ENCODE measurements at places on chromosomes 12 and 14.

GRCh38 chr12:66964629-66965028, 285.8 kb upstream of the GRIP1 start:
- peak; percentile 73 for DNase-seq

DNA sequence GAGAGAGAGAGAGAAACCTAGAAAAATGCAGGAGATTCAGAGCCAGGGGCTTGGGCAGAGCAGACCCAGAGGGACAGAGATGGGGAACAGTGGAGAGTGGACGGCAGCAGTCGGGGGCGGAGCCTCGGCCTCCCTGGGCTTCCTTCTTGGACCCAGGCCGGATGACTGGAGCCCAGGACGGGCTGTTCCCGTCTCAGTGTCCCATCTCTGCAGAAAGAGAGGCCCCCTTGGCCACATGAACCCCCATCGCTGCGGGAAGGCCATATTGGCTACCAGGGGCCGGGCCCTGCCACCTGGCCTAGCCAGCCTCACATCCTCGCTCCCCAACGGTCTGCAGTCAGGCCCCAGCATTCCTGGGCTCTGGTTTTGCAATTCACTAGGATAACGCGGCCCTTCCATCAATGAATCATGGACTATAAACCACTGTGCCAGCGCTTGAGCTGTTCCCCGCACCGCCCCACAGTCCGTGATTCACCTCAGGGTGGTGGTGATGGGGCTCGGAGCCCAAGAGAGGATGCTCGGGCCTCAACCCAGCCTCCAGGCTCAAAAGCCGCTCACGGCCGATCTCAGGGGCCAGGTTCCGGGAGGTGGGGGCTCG, 116.5 kb downstream of the RFLNA start:
- DNase-seq: no peak

DNA sequence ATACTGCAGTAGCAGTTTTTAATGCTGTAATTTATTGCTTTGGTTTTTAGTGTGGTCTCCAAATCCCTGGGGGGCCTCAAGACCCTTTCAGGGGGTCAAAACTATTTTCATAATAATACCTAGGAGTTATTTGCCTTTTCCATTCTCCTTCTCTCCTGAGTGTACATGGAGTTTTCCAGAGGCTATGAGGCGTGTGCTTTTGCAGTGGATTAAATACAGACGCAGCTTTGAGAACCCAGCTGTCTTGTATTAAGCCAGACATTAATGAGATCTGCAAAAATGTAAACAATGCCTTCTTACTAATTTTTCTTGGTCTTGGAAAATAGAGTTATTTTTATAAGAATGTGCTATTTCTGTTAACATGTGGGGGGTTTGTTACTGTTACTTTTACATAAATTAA, 68.6 kb downstream of the SLC25A47 start:
- no peak for DNase-seq

DNA sequence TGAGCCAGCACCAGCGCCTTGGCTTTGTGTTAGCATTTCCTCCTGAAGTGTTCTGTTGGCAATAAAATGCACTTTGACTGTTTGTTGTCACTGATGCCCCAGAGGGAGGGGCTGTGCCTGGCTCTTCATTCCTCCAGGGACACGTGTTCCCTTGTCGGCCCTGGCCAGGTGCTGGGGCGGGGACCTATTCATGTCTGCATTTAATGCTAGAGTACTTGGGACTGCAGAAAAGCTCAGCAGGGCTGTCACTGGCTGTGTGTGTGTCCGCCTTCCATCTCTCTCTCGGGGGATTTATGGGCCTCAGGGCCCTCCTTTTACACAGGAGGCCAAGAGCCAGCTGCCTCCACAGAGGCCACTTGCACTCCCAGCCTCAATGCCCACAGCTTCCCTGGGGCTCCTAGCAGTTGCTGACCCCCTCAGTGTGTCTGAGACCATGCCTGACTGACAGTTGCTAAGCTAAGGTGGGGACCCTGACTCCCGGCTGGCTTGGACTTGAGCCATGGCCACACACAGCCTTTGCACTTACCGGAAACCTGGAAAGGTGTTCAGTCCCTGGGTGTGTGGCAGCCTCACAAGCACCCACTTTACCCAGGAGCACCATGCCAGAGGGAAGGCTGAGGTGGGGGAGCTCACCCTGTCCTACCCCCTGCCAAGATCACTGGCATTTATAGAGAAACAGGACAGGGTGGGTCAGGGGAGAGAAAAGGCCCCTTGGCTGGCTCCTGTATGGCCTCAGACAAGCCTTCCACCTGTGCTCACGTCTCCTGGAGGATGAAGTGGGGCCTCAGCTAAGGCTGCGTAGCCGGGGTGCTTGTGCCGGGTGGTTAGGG, 27.8 kb downstream of the HIP1R start:
- DNase-seq: no peak

GRCh38 chr14:22221508-22221907, 367.5 kb downstream of the DAD1 start:
- peak; percentile 32 for DNase-seq

- DNase-seq: no peak
Observed at GRCh38 chr12:117044790-117045159, 54.4 kb downstream of the TESC start.

GRCh38 chr12:113889891-113890581, 76.1 kb downstream of the RBM19 start:
- no peak for DNase-seq
